ENCODE measurements at places on chromosomes 5 and 9.

DNA sequence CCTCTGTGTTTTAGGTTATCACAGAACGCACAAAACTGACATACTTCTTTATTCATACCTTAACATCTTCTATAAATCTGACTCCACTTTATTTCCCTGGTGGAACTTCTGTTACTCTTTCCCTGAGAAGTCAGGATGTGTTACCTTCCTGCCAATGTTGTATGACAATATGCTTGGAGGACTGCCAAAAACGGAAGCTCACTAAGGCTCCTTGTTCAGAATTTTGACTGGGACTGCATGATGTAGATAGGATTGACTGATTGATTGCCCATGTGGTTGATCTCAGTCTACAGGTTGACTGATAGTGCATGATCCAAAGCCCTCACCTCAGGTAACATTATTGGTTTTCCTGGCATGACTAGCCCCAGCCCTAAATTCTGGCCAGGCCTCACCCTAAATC, 319.4 kb downstream of the TLR4 start:
- no peak for DNase-seq

GRCh38 chr5:34483442-34484033, 172.6 kb upstream of the RAI14 start:
- DNase-seq, result no peak

- peak; percentile 33 for DNase-seq
Measured at GRCh38 chr5:21919414-21920022, 933.6 kb downstream of the CDH12 start.

GRCh38 chr5:132661231-132662003, 3.4 kb downstream of the IL13 start:
- DNase-seq, result no peak

GRCh38 chr9:105621001-105621400, 41.3 kb upstream of the TAL2 start:
- no peak for DNase-seq

DNA sequence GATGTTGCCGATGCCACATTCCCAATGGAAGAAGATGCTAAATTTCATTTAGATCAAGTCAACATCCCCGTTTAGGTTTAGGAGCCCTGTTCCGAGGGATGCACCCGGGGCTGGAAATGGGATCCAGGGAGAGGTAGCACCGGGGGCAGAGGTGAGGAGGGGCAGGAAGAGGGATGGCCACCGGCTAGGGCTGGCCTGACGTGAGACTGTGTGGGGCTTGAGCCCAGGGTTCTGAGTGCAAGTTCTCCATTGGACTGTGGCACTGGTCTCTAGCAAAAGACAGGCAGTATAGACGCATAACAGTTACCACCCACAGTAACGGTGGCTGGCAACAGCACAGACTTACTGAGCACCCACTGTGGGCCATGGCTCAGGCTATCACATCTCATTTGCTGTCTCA, 209.0 kb upstream of the MVB12B start:
- DNase-seq, result no peak

- DNase-seq, result no peak
Measured at GRCh38 chr5:131328536-131329285, 64.9 kb downstream of the CDC42SE2 start.

DNA sequence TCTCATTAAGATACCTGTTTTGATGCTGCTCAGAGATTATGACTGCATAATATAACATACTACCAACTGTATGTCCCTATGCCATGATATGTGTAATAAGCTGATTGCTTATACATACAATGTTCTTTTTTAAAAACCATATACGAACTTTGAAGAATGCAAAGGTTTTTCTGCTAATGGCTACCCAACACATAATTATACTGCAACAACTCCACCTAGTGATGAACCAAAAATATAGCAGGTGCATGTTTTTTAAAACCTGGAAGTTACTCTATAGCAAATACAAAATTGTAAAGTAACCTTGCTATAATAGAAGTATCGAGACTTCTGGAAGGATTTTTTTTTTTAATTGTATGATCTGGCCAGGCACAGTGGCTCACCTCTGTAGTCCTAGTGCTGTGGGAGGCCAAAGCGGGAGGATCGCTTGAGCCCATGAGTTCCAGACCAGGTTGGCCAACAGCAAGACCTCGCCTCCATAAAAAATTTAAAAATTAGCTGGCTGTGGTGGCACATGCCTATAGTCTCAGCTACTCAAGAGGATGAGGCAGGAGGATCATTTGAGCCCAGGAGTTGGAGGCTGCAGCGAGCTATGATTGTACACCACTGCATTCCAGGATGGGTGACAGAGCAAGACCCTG, 49.1 kb downstream of the HOMER1 start:
- peak; percentile 5 for DNase-seq

DNA sequence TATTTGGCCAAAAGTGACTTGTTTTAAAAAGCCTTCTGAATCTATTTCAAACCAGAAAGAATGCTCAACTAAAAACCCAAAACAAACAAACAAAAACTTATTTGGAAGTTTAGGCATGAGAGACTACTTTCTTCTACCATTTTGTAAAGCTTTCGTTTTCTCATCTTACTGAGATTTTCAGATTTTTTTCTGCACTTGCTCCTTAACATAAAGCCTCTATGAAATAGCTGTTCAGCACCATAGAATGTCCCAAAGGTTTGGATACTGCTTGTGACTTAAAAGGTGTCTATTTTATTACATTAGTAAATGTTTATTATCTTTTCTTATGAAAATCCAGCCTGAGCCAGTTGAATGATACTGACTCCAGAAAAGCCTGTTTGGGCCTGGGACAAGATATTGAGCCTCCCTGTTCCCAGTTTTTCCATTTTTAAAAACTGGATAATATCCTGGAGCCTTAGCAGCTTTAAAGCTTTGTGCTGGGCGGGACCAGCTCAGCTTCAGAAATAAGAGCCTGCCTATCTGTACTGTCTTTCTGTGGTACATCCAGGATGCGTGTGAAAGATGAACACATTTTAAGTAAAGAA, 292.6 kb downstream of the ZSWIM6 start:
- no peak for DNase-seq

DNA sequence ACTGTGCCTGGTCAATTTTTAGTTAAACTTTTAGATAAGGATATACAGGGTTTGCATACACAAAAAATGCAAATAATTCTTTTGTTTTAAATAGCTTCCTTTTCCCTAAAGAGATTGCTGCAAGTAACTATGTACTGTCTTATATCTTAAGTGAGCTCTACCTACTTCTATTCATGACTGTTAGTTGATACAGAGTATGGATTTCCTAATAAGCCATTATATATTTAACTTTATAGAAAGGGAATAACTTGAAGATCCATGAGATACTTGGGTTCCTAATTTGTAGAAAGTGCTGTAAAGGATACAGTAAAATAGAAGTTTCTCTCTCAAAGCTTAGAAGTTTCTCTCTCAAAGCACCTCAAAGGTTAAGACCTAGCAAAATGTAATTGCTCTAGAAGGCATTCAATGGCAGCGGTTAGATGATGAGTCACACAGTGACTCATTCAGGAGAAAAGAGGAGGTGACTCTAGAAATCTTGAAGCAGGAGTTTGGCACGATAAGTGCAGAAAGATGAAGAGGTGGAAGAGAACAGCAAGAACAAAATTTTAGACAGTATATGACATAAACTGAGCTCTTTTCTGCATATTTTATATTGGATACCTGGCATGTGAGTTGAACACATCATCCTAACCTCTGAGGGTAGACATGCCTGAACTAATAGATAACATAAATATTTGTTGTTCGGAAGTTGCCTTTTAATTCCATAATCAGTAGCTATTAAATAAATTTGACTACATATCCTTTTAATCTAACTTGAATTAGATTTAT, 5.5 kb upstream of the DNAJC21 start:
- DNase-seq, result no peak

- DNase-seq, result no peak
Measured at GRCh38 chr5:169429044-169429443, 128.1 kb upstream of the SLIT3 start.

DNA sequence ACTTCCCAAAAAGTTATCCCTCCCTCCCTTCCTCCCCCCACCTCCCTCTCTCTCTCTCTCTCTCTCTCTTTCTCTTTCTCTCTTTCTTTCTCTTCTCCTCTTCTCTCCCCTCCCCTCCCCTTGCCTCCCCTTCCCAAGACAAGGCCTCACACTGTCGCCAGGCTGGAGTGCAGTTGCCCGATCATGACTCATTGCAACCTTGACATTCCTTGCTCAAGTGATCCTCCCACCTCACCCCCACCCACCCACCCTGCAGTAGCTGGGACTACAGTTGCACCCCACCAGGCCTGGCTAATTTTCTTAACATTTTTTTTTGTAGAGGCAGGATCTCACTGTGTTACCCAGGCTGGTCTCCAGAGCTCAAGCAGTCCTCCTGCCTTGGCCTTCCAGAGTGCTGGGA, 32.8 kb downstream of the VPS13A start:
- DNase-seq, result no peak

DNA sequence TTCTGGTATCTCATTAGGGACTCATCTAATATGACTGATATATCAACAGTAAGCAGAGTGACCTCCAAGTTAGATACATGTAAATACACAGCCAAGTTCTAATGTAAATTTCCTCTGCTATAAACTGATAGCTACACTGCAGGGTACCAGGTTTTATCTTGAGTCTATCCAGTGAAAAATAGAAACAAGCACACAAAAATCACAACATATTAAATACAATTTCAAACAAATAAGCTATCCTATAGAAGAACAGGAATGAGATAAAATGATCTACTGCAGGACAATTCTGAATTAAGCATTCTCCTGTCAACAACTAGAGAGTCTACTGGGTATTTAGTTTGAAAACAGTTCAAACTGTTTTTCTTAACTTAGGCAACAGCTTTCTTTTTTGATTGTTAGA, 42.7 kb downstream of the NR3C1 start:
- DNase-seq, result no peak

DNA sequence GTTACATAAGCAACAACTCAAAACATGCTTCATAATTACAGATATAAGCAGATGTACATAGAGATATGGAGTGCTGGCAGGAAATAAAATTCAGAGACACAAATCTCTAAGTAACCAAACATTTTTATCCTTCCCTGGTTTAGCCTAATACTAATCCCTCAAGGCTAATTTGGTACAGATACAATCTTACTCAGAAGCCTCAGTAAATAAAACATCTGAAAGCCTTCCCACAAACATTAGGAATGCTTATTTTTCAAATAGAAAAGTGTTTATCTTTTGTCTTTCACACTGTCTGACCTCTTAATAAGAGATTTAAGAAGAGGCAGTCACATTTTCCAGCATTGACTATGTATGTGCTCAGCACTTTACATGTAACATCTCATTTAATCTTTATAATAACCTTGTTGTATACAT, 399.4 kb downstream of the ARRDC3 start:
- DNase-seq, result no peak

DNA sequence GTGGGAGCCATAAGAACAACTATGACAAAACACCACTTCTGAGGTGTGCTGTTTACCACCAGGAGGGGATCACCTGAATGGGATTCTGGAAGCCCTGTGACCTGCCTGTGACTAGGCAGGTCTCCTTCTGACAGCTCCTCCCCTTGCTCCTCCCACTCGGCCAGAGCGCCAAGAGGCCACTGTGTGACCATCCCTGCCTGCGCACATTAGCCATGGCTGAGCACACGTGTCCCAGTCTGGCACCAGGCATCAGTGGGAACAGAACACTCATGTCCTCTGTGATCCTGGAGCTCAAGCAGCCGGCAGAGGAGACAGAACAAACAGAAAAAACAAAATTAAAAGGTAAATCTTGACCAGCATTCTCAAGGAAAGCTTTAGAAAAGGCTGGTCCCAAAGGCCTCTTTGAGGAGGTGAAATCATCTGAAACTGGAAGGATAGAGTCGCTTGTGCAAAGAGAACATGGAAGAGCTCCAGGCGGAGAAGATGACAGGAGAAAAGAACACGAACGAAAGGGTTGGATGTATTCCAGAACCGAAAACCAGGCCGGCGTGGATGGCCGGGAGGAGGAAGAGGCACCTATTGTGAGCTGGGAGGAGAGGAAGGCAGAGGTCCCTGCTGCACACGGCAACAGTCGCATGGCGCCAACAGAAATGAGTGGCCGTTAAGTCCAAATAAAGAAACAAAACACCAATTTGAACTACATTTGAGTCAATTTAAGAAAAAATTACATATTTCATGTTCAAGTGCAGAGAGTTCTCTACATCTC, 5.1 kb downstream of the MED10 start:
- DNase-seq, result no peak

DNA sequence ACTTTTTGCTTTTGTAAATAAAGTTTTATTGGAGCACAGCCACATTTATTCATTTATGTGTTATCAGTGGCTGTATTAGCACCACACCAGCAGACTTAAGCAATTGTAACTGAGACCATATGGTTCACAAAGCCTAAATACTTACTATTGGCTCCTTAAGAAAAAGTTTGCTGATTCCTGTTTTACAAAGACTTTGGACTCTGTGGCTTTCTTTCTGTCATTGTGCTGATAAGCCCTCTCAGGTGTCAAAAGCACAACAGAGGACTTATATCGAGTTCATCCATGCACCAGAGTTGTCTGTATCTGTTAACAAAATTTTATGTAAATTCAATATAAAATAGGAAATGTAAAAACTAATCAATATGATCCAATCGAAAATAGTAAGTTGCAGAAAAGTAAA, 55.6 kb upstream of the PCSK5 start:
- no peak for DNase-seq

DNA sequence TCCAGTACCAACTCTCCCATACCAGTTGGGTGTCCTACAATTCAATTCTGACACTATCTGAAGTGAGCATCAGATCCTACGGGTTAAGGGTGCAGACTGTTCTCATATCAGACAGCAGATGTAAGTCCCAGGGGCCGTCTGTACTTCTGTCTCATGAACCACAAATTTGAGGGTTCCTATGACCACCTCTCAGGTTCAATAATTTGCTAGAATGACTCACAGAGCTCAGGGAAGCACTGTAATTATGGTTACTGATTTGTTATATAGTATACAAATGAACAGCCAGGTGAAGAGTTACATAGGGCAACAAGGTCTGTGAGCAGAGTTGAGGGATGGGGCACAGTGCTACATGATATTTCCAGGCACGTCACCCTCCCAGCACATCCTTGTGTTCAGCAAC, 499.1 kb downstream of the DMAC1 start:
- DNase-seq, result no peak

GRCh38 chr9:136536721-136537241, 9.1 kb downstream of the NOTCH1 start:
- no peak for DNase-seq

DNA sequence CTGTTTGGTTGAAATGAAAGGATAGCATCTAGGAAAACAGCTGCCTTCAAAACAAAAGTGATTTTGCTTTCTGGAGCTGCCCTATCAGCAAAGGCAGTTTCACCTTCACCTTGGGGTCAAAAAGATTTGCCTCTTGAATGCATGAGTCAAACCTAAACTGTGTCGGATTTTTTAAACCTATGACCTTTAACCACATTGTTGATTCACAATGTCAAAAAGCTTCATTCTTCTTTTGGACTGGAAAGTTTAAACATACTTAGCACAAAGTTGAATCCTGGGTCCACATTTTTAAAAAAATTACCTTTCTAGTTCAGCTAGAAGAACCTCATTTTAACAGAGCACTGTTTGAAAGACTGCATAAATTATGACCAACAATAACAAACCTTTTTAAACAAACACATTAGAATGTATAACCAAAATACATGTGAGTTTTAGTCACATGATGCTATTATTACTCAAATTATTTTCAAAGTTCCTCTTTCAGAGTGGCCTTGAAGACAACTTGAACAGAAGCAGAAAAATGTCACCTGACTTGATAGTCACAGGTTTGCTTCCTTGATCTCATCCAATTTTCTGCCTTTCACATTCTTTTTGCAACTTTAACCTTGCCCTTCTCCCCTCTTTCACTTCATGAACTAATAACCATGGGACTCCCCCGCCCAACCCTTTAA, 109.7 kb upstream of the LHFPL2 start:
- DNase-seq, result no peak
